Smooth muscle cell of the coronary artery (primary cell): ENCODE measurements at places on chromosomes 4 and X. TPM values are rescaled to one million over a fixed set of nuclear protein-coding genes. Genes with fewer than 3 reads are reported as not detected.

Gene MFAP3L
- 2.6 and 14.2 TPM in 2 replicates for total RNA-seq

Gene HS6ST2
- 0.08 TPM in 1 of 2 replicates, not detected in the other for total RNA-seq

Gene ABLIM2
- 0.12 and 0.30 TPM in 2 replicates for total RNA-seq

Gene NWD2
- total RNA-seq, result not detected in 2 replicates

Gene TKTL2
- total RNA-seq, result not detected in 2 replicates

Gene STATH
- 0.15 TPM in 1 of 2 replicates, not detected in the other for total RNA-seq

Gene ALG13
- 22.9 and 31.5 TPM in 2 replicates for total RNA-seq

Gene TMEM35A
- total RNA-seq, result 8.0 and 13.2 TPM in 2 replicates

Gene SYN1
- total RNA-seq, result 0.08 and 0.59 TPM in 2 replicates

Gene COL25A1
- 0.15 and 0.59 TPM in 2 replicates for total RNA-seq

Gene C4orf46
- 8.3 and 14.4 TPM in 2 replicates for total RNA-seq

Gene PDCL2
- total RNA-seq, result not detected in 2 replicates

Gene LDB2
- total RNA-seq, result 31.3 and 543 TPM in 2 replicates

Gene PABPC1L2A
- not detected in 2 replicates for total RNA-seq

Gene DCAF12L1
- total RNA-seq, result not detected in 2 replicates

Gene TREX2
- total RNA-seq, result 2.3 and 2.9 TPM in 2 replicates

Gene DLG3
- total RNA-seq, result 15.8 and 17.4 TPM in 2 replicates

Gene DNAAF6
- total RNA-seq, result not detected in 2 replicates

Gene IDS
- total RNA-seq, result 28.5 and 30.6 TPM in 2 replicates

Gene DIAPH2
- 8.0 and 12.5 TPM in 2 replicates for total RNA-seq

Gene GC
- not detected in 2 replicates for total RNA-seq

Gene SERTM2
- not detected in 2 replicates for total RNA-seq
